Activated CD4-positive, alpha-beta memory T cell treated with anti-CD3 and anti-CD28 coated beads for 36 hours (primary cell): ENCODE measurements at places on chromosomes 3 and 15. TPM values are rescaled to one million over a fixed set of nuclear protein-coding genes. Genes with fewer than 3 reads are reported as not detected.
A peak's percentile ranks its signal among the peaks of the same experiment; 100 is the strongest.

GRCh38 chr15:76328958-76329357 is 7.6 kb upstream of the ISL2 start:
- DNase-seq, result no peak

- no peak for DNase-seq
Observed at GRCh38 chr3:19541284-19541683, 392.7 kb downstream of the EFHB start.

DNA sequence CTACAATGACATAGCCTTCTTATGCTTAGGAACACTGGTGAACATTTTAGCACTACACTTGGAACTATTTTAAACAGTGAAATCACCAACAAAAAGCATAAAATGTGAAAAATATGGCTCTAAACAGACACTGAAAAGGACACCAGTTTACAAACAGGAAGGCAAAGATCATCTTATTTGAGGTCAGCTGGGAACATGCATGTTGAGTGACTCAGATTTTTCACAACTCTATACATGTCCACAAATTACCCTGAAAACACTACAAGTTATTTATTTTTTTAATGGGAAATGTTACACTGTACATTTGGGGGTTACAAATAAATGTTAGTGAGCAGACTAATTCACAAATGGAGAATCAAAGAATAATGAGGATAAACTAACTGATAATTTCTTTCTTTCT is 12.5 kb upstream of the GK5 start:
- DNase-seq, result no peak

The TUSC7 gene
- not detected for total RNA-seq

The TP63 gene
- total RNA-seq, result 0.52 TPM

DNA sequence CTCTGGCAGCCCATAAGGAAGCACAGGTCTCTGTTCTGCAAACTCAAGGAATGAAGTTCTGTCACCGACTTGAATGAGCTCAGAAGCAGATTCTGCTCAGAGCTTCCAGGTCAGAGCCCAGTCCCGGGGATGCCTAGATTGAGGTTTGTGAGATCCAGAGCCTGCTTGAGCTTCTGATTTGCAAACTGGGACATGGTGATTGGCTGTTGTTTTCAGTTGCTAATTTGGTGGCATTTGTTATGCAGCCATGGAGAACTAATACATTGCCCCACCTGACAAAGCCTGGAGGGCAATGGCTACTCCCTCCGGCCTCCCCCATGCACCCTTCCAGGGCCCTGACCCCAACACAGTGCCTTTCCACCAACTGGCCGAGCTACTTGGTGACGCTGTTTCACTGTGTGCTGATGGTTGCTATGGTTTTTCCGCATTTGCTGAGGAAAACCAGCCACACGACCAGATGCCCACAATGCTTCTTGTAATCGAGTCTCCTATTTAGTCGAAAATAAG is 379.5 kb upstream of the ATP10A start:
- DNase-seq, result no peak

DNA sequence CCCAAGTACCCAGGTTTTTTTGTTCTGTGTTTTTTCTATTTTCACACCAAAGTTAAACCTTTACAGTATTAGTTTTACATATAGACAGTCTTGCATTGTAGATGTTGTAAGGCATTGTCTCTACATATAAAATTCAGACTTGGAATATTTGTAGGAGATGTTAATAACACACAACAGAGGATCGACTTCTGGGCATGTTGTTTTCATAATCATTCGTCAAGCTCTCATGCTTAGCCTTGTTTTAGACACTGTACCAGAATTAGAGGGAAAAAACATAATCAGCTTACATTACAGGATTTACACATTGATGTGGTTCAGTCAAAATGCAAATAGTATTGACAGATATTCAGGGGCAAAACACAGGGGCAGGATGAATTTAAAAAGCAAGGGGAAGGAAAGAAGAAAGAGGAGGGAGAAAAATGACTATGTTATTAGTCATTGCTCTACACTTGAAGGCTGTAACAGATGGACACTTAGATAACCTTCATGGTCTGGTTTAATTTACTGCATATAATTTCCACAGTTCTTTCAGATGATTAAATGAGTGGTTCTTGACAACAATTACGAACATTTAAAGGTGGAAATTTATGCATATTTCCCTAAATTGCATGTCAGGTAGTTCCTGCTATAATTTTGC is 7.5 kb downstream of the CMSS1 start:
- no peak for DNase-seq

The TTLL13 gene
- total RNA-seq, result 0.73 TPM

GRCh38 chr3:177579419-177579818 is 382.1 kb upstream of the TBL1XR1 start:
- DNase-seq, result no peak

The CPNE9 gene
- not detected for total RNA-seq

DNA sequence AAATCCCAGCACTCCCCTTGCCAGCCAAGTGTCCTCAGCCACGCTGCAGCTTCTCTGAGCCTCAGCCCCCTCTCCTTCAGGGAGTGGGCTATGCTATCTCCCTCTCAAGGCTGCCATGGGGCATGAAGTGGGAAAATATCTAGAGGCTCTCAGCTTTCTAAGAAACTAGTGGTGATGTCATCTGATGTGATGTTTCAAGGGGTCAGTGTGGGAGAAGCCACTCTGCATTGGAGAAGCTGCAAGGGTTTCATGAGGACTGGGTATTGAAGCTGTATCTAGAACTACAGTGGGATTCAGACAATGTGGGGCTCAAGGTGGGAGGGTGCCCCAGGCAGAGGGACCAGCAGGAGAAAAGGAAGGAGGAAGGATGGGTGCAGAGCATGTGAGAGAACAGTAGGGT is 210.2 kb downstream of the TLE3 start:
- DNase-seq, result no peak

DNA sequence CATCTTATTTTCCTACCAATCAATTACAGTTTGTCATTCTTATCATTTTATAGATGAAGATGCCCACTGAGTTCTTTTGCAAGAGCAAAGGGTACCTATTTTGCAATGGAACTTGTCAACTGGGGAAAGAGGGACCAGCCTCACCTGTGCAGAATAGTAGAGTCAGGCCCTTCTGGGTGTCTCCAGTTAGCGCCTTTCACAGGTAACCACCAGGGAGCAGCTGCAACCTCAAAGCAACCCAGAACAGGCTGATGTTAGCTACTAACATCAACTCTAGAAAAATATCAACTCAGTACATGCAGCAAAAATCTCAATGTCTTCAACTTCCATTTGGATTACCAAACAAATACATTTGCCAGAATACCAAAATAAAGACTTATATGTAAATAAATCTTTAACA is 47.1 kb downstream of the SUMF1 start:
- DNase-seq, result no peak

The TMEM212 gene
- not detected for total RNA-seq

The TNFAIP8L3 gene
- not detected for total RNA-seq

The C3orf49 gene
- not detected for total RNA-seq

- no peak for DNase-seq
Observed at GRCh38 chr3:46086986-46087385, 59.7 kb upstream of the XCR1 start.

- DNase-seq, result no peak
Observed at GRCh38 chr3:119195151-119195476, 21.7 kb downstream of the UPK1B start.

The ZCWPW2 gene
- total RNA-seq, result 0.39 TPM

DNA sequence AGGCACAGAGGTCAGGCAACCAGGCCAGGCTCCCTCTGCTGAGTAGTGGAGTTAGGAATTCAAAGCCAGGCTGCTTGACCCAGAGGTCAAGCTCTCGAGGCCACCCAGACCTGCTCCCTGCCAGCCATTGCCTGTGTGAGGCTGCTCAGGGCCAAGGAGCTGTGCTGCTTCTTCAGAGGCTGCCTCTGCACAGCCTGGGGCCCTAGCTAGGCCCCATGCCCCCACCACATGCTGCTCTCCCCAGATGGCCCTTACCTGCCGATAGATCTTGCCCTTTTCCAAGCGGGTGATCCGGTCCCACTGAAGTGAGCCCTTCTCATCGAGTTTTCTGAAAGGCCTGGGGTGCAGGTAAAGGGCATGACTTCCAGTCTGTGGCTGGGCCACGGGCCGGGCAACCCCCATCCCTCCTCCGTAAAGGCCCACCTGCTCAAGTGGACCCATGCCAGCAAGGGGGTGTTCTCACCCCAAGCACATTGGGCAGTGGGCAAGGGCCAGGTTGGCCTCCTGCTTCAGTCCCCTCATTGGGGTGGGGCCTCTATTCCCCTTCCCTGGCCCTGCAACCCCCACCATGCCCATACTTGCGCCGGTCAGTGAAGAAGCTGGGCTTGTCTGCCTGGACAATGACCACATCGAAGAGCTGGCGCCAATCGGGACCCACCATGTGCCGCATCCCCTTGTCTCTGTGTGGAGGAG is 6.5 kb downstream of the NT5DC2 start:
- no peak for DNase-seq

The MOBP gene
- total RNA-seq, result not detected

The GOLGA6L10 gene
- 1.7 TPM for total RNA-seq

The P4HTM gene
- total RNA-seq, result 32.8 TPM

GRCh38 chr3:116057400-116058006 is 387.8 kb downstream of the LSAMP start:
- DNase-seq, result no peak

DNA sequence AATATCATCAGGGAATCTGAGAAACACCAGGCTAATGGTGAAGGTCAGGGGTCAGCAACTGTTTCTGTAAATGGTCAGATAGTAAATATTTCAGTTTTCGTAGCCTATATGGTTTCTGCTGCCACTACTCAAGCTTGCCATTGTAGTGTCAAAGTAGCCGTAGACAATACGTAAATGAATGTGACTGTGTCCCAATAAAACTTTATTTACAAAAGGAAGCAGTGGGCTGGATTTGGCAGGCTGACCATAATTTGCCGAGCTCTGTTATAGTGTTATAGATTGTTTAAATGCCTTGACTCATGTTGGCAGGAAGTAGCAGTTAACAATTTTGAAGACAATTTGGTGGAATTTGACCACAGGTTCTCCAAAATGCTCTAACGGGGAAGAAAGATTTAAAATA is 548.2 kb downstream of the FOXP1 start:
- DNase-seq, result no peak

- no peak for DNase-seq
Observed at GRCh38 chr15:34065261-34065660, 26.3 kb upstream of the AVEN start.

GRCh38 chr3:32237670-32238452 is 619 bp upstream of the CMTM8 start:
- DNase-seq, result no peak

GRCh38 chr3:38637906-38638305 is 11.6 kb downstream of the SCN5A start:
- DNase-seq, result no peak

The CDHR4 gene
- total RNA-seq, result not detected

GRCh38 chr3:109336291-109336861 is 970 bp downstream of the DPPA4 start:
- DNase-seq, result peak; percentile 16

GRCh38 chr3:139934613-139935015 is 371 bp upstream of the CLSTN2 start:
- no peak for DNase-seq

The MINAR1 gene
- 0.31 TPM for total RNA-seq

- no peak for DNase-seq
Observed at GRCh38 chr15:80607287-80607980, 87.7 kb upstream of the ABHD17C start.
